ENCODE measurements at places on chromosomes 1 and 21. TPM values are rescaled to one million over a fixed set of nuclear protein-coding genes. Genes with fewer than 3 reads are reported as not detected.
A peak's percentile ranks its signal among the peaks of the same experiment; 100 is the strongest.

NBPF4 gene
- not detected for total RNA-seq

EPS8L3 gene
- not detected for total RNA-seq

IL12RB2 gene
- 17.3 TPM for total RNA-seq

AMIGO1 gene
- total RNA-seq = 1.6 TPM

UTS2 gene
- not detected for total RNA-seq

NBPF6 gene
- not detected for total RNA-seq

AK5 gene
- total RNA-seq = 0.73 TPM

MMEL1 gene
- total RNA-seq = 3.7 TPM

GUCA2A gene
- total RNA-seq = not detected

CZIB gene
- total RNA-seq = 44.3 TPM

ASPM gene
- 87.9 TPM for total RNA-seq

DDX20 gene
- 18.9 TPM for total RNA-seq

DNA sequence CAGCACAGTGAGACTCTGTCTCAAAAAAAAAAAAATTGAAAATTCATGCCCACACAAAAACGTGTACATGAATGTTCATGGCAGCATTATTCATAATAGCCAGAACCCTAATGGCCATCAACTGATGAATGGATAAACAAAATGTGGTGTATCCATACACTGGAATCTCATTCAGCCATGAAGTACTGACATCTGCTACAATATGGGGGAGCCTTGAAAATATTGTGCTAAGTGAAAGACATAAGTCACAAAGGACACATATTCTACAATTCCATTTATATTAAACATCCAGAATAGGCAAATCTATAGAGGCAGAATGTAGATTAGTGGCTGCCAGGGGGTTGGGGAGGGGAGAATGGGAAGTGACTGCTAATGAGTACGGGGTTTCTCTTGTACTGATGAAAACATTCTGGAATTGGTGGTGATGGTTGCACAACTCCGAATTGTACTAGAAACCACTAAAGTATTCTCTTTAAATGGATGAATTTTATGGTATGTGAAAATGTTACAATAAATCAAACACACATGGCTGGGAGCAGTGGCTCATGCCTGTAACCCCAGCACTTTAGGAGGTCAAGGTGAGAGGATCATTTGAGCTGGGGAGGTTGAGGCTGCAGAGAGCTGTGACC is 33.0 kb upstream of the KCNN3 start:
- H3K4me1 ChIP-seq = no peaks in the 10 kb centered on the region
- no peaks in the 10 kb centered on the region for H3K36me3 ChIP-seq
- H3K27ac ChIP-seq = no peak overlapping the region
- DNase-seq = no peak
- H3K27me3 ChIP-seq = peaks cover 2% of the 10 kb centered on the region
- no peak overlapping the region for H3K4me3 ChIP-seq

DNA sequence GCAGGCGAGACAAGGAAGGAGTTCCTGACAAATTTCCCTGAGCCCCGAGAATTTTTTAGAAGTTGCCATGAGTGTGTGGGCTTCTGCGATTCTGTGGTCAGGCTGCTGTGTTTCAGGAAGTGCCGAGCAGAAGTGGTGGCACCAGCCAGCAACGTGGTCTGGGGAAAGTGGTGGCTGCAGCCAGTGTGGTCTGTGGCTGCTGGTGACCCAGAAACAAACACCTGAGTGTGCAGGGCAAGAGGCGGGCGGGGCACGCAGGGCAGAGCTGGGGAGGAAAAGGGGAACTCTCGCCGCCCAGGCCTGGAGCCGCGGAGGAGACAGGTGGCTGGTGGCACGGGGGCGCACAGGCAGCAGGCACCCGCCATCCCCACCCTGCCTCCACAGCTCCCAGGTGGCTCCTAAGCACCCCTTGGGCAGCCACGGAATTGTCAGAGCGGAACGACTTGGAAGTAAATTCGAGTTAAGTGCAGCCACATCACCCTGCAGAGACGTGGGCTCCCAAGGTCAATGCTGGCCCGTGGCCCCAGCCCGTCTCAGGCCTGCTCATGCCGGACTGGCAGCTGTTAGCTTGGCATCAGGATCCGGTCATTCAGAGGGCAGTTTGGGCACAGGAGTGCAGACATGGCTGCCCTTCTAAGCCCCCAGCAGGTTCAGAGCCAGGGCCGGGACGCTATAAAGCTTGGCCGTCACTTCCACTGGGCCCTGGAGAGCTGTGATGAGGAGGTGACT is 25.1 kb downstream of the PRDM16 start:
- no peak overlapping the region for H3K27ac ChIP-seq
- H3K36me3 ChIP-seq = no peaks in the 10 kb centered on the region
- peaks cover 2% of the 10 kb centered on the region for H3K27me3 ChIP-seq
- peaks cover 3% of the 10 kb centered on the region for H3K4me1 ChIP-seq
- H3K4me3 ChIP-seq = no peak overlapping the region

DNA sequence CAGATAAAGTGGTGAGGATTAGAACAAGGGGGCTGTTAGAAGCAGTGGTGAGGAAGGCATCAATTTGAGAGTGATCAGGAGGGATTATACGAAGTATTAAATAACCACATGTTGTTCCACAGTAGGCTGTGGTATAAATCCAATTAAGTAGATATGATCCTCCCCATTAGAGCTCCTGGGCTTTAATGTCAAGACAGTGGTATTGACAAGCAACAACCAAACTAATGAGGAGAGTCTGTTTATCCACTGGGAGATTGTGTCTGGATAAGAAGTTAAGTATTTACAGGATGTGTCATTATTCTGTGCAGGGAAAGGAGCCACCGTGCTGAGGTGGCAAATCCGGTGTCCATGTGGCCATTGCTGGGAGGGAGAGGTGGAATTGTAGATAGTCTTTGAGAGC is 5.8 kb downstream of the ACTN2 start:
- H3K36me3 ChIP-seq = no peaks in the 10 kb centered on the region
- H3K27me3 ChIP-seq = peaks cover 21% of the 10 kb centered on the region
- H3K4me1 ChIP-seq = peaks cover 3% of the 10 kb centered on the region
- H3K27ac ChIP-seq = no peak overlapping the region
- H3K4me3 ChIP-seq = no peak overlapping the region

GRCh38 chr1:30466610-30467009 is 256.8 kb downstream of the MATN1 start:
- DNase-seq = no peak
- H3K36me3 ChIP-seq = no peaks in the 10 kb centered on the region
- no peaks in the 10 kb centered on the region for H3K4me1 ChIP-seq
- H3K27me3 ChIP-seq = no peaks in the 10 kb centered on the region

DNA sequence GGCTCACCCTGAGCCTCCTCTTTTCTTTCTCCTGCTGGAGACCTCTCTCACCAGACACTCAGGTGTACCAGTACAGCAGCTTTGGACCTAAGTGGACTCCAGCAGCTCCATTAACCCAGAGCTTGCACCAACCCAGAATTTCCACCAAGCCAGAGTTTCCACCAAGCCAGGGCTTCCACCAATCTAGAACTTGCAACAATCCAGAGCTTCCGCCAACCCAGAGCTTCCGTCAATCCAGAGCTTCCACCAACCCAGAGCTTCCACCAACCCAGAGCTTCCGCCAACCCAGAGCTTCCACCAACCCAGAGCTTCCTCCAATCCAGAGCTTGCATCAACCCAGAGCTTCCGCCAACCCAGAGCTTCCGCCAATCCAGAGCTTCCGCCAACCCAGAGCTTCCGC is 23.2 kb downstream of the CRYAA start:
- DNase-seq = no peak
- H3K4me3 ChIP-seq = no peak overlapping the region
- no peaks in the 10 kb centered on the region for H3K36me3 ChIP-seq
- H3K27ac ChIP-seq = no peak overlapping the region
- peaks cover 19% of the 10 kb centered on the region for H3K4me1 ChIP-seq
- H3K27me3 ChIP-seq = peaks cover 5% of the 10 kb centered on the region

- peaks cover 5% of the 10 kb centered on the region for H3K27me3 ChIP-seq
- peaks cover 12% of the 10 kb centered on the region for H3K4me1 ChIP-seq
- no peak for DNase-seq
- H3K27ac ChIP-seq = no peak overlapping the region
- H3K36me3 ChIP-seq = no peaks in the 10 kb centered on the region
Observed at GRCh38 chr21:45366931-45367401, 38.0 kb upstream of the COL18A1 start.

DNA sequence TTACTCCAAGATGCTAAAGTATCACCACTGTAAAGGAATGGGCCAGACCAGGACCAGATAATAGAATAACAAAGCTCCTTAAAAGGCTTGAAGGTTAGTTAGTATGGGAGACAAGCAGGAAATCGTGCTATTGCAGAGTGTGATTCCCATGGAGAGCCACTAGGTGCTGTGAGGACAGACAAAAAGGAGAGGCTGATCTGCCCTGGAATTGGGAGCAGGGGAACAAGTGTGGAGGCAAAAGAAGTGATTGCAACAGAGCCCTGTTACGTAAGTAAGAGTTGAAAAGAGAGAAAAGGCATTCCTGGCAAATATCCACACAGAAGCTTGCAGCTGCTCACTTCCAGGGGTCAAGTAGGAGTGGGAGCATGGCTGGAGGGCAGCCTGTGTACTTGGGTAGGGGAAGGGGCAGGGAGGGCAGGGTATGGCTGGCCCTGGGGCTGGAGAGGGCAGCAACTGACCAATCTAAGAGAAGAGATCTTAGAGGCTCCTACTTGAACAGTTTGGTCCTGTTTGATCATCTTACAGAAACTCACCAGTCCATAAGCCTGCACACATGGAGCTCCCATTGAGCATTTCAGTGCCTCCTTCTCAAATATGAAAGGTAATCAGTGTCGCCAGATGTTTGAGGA is 207.7 kb upstream of the GJB5 start:
- H3K36me3 ChIP-seq = no peaks in the 10 kb centered on the region
- DNase-seq = no peak
- H3K27me3 ChIP-seq = peaks cover 4% of the 10 kb centered on the region
- no peaks in the 10 kb centered on the region for H3K4me1 ChIP-seq
- H3K27ac ChIP-seq = no peak overlapping the region

- H3K36me3 ChIP-seq = peaks cover 8% of the 10 kb centered on the region
- H3K4me1 ChIP-seq = peaks cover 5% of the 10 kb centered on the region
- peaks cover 10% of the 10 kb centered on the region for H3K27me3 ChIP-seq
- no peak overlapping the region for H3K4me3 ChIP-seq
- no peak overlapping the region for H3K27ac ChIP-seq
Observed at GRCh38 chr21:35484032-35484431, 434.9 kb upstream of the RUNX1 start.

- peaks cover 15% of the 10 kb centered on the region for H3K4me1 ChIP-seq
- H3K27me3 ChIP-seq = no peaks in the 10 kb centered on the region
- peak overlapping the region; percentile 34 for H3K4me3 ChIP-seq
- H3K36me3 ChIP-seq = peaks cover under 1% of the 10 kb centered on the region
Observed at GRCh38 chr1:1199961-1200875, 6.2 kb downstream of the TNFRSF18 start.

- H3K27me3 ChIP-seq = peaks cover 14% of the 10 kb centered on the region
- H3K4me1 ChIP-seq = no peaks in the 10 kb centered on the region
- H3K27ac ChIP-seq = no peak overlapping the region
- no peaks in the 10 kb centered on the region for H3K36me3 ChIP-seq
- no peak for DNase-seq
Observed at GRCh38 chr1:159700312-159700711, 14.1 kb downstream of the CRP start.

DNA sequence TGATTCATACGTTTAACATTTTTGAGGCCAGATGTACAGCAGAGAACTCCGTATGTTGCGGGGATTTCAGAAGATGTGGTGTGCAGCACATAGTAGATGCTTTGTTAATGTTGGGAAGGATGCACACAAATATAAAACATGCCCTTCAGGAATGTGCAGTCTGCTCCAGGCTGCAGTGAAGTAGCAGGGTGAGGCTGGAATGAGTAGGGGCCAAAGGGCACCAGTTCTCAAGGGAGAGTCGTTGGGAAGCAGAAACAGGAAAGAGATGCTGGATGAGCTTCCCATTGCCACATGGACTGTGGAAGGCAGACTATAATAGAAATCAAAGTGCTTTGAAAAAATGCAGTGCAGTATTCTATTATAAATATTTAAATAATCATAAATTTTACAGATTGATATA is 126.9 kb downstream of the NOS1AP start:
- no peaks in the 10 kb centered on the region for H3K4me1 ChIP-seq
- H3K27me3 ChIP-seq = peaks cover 2% of the 10 kb centered on the region
- H3K4me3 ChIP-seq = no peak overlapping the region
- DNase-seq = no peak
- no peak overlapping the region for H3K27ac ChIP-seq

- no peak overlapping the region for H3K4me3 ChIP-seq
- peaks cover 4% of the 10 kb centered on the region for H3K4me1 ChIP-seq
- peaks cover 8% of the 10 kb centered on the region for H3K27me3 ChIP-seq
- DNase-seq = no peak
- H3K36me3 ChIP-seq = no peaks in the 10 kb centered on the region
Observed at GRCh38 chr1:214515544-214516433, 35.6 kb downstream of the PTPN14 start.

GRCh38 chr1:62230718-62231117 is 36.1 kb downstream of the L1TD1 start:
- DNase-seq = no peak
- no peak overlapping the region for H3K4me3 ChIP-seq
- no peaks in the 10 kb centered on the region for H3K4me1 ChIP-seq
- no peak overlapping the region for H3K27ac ChIP-seq
- no peaks in the 10 kb centered on the region for H3K27me3 ChIP-seq

DNA sequence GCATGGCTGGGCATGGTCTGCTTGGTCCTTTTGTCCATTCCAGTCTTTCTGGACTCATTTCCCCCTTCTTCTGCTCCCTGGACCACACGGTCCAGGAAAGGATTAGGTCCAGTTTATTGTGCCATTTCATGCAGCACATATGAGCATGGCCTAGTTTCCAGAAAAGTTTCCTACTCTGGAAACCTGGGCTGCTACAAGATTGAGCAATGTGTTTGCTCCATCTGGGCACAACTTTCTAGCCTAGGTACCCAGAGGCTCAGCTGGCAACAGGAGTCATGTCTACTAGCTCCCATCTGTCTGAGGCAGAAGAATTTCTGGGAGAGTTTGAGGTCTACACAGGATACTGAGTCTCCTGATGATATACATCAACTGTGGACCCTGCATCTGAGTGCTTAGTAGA is 14.8 kb downstream of the FMOD start:
- peaks cover 18% of the 10 kb centered on the region for H3K4me1 ChIP-seq
- no peaks in the 10 kb centered on the region for H3K36me3 ChIP-seq
- H3K27me3 ChIP-seq = peaks cover 11% of the 10 kb centered on the region
- no peak overlapping the region for H3K4me3 ChIP-seq
- no peak overlapping the region for H3K27ac ChIP-seq
- DNase-seq = no peak

DNA sequence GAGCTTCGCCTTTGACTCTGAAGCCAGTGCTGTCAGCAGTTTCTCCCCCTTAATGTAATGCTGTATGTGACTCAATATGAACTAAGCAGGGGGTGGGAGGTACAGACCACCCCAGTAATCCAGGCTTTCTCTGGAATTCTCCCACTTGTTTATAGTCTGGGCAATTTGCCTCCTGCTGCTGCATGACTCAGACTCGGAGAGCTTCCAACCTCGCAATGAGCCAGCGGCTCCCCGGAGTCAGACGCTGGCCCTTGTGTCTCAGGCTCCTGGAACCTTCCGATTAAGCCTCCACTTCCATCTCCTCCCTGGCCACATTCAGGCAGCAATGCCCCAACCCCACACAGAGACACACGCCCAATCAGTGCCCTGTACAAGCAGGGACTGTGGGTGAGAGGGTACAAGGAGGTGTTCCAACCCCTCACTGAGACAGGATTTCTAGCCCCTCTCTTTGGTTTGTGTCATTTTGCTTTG is 471.7 kb upstream of the VAMP3 start:
- no peak overlapping the region for H3K27ac ChIP-seq
- H3K27me3 ChIP-seq = peaks cover 12% of the 10 kb centered on the region
- H3K4me1 ChIP-seq = no peaks in the 10 kb centered on the region
- no peak overlapping the region for H3K4me3 ChIP-seq

All from activated CD8-positive, alpha-beta T cell treated with anti-CD3 and anti-CD28 coated beads, Interleukin-2, amount 10 ng/mL, durations not matched to agents 7 days and 5 days (primary cell).